Posterior cingulate gyrus (tissue), 11 donors: ENCODE measurements at places on chromosomes 5 and 9.

- DNase-seq = no peak
Observed at GRCh38 chr9:68685770-68686169, 19.3 kb upstream of the PIP5K1B start.

DNA sequence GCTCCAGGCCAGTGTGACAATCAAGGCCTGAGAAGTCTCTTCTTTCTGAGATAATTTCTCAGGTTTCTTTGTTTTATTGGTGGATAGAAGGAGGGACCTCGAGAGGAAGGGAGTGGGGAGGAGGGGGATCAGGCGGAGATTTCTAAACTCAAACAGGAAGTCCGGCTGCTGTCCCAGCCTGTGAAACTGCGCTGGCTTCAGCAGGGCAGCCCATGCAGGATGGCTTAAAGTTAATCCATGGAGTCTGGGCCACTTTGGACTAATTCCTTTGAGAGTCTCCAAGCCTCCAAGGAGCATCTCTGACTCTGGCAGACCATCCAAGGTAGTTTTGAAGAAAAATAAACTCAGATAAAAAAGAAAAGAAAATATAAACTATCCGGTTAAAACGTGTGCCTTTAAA lies 378.5 kb downstream of the MLLT3 start:
- DNase-seq = no peak

GRCh38 chr9:131739133-131739958 lies 530 bp downstream of the RAPGEF1 start:
- no peak for DNase-seq

GRCh38 chr9:89710697-89711096 lies 105.9 kb downstream of the GADD45G start:
- no peak for DNase-seq

GRCh38 chr5:10153808-10154537 lies 95.7 kb downstream of the ATPSCKMT start:
- no peak for DNase-seq

DNA sequence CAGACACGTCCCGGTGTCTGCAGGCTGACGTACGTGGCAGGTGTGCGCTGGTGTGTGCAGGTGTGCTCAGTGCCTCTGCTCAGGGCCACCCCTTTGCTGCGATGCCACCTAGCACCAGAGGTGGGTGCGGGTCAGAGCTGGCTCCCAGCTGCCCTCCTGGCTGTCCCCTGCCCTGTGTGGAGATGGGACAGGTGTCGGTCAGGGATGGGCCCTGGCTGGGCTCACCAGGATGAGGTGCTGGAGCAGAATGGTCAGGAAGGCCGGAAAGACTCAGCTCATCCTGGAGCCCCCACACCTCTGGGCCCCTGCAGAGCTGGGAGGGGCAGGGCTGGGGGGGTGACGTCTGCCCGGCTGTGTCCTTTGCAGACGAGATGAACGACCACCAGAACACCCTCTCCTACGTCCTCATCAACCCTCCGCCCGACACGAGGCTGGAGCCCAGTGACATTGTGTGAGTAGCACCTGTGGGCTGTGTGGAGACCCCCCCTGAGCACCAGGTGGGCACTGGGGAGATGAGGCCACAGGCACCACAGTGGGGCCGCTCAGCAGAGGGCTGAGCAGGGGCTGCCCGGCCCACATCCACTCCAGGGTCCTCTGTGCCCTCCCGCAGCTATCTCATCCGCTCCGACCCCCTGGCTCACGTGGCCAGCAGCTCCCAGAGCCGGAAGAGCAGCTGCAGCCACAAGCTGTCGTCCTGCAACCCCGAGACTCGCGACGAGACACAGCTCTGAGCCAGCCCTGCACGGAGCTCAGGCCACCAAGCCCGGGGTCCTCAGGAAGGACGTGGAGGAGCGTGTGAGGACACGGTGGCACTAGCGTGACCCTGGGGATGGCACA lies 89.7 kb downstream of the KCNT1 start:
- no peak for DNase-seq

- peak; percentile 33 for DNase-seq
Observed at GRCh38 chr9:4297151-4297785, 2.6 kb downstream of the GLIS3 start.

DNA sequence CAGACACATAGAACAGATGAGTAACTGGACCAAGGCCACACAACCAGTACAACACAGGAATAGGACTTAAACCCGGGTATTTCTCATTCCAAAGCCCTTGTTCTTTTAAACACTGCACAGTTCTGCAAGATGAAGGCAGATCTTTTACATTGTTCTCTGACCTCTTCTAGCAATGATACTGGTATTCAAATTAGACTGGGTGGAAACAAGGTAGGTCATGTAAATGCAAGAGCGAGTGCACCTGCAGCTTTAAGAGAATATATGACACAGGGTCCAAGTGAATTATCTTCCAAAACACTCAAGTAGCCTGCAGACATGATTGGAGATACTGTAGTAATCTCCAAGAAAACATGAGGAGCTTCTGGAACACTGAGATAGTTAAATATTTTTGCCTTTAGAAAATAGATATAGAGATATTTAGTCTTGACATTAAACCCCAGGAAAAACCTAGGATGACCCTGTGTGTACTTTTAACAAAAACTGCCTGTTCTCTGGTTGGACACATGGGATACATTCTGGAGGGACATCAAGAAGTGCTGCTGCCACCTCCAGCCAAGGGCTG lies 130.6 kb upstream of the EPB41L4A start:
- no peak for DNase-seq

DNA sequence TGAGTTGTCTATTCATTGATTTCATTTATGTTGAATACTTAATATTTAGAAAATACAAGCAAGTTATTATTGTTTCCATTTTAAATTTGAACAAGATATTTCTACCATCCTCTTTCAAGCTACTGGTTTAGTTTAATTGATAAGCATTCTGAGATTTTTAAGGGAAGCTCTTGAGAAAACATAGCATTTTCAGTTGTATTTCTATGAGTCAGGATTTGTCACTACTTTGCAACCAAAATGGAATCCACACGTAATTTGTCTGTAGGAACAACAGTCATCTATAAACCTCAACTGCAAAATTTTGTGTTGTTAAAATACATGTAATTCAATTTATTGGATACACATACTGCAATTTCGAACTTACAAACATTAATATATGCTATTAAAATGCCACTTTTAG lies 74.0 kb downstream of the PRR16 start:
- DNase-seq = no peak

GRCh38 chr5:150238646-150239045 lies 48.8 kb downstream of the SLC6A7 start:
- DNase-seq = no peak

DNA sequence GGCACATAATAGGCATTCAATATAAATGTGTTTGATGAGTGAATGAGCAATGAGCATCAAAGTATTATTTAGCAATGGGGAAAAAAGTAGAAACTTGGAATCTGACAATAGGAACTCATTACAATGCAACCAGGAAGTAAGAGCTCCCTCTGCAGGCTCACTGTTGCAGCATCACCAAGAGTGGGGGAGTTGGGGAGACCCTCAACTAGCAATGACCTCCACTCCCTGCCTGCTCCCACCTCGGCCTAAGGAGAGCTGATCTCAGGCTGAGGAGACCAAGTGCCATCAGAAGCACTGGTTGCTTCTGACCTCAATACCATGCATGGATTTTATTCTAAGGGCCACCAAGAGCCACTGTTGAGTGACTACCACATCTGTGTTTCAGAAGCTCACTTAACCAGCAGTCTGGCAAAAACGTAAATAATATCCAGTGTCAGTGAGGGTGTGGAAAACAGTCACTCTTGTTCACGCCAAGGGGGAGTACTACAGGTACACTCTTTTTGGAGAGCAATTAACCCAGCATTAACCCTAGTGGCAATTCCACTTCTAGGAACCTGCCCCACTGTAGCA lies 8.0 kb downstream of the VDAC1 start:
- DNase-seq = no peak

- no peak for DNase-seq
Observed at GRCh38 chr5:154485096-154485491, 7.1 kb upstream of the HAND1 start.

GRCh38 chr5:100762108-100762507 lies 141.0 kb downstream of the ST8SIA4 start:
- no peak for DNase-seq

- no peak for DNase-seq
Observed at GRCh38 chr9:127637322-127637847, 25.3 kb downstream of the STXBP1 start.

DNA sequence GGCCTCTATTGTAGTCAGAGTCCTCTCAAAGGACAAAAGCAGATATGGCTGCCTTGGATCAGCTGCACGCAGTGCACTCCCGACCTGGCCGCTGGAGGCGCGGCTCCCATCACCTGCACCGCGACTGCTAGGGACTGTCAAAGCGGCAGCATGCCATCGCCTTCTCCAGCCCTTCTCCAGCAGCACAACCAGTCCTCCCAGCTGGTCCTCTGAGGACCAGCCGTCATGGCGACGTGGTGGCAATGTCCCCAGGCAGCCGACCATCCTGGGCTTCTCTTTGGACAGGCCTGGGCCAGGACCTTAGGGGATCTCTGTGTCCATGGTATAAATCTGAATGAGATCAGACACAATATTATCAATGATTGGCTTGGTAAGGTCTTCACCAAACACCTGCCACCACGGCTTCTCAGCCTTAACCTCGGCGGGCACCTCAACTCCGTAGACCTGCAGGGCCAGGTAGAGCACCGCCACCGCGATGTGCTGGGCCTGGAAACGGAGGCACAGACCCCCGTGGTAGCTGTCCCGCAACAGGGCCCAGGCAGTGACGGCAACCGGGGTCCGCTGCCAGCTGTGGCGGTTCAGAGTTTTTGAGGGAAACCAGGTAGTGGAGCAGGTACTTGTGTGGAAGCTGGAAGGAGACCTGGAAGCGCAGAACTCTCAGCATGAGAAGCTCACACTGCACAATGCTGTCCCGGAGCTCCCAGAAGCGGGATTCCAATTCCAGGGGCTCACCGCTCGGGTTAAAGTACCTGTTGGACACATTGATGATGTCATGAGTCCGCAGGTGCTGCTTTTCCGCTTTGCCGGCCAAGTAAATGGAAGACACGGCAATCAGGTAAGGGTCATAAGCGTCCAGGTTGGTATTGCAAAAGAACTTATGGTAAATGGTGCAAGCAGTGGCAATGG lies 8.5 kb downstream of the DUSP1 start:
- no peak for DNase-seq

- DNase-seq = no peak
Observed at GRCh38 chr5:149834246-149834855, 104.2 kb downstream of the PPARGC1B start.

- peak; percentile 33 for DNase-seq
Observed at GRCh38 chr5:170444969-170445505, 55.9 kb upstream of the KCNMB1 start.
